NCI-H1092 (cell line): ENCODE measurements at places on chromosomes 16 and 17.

DNA sequence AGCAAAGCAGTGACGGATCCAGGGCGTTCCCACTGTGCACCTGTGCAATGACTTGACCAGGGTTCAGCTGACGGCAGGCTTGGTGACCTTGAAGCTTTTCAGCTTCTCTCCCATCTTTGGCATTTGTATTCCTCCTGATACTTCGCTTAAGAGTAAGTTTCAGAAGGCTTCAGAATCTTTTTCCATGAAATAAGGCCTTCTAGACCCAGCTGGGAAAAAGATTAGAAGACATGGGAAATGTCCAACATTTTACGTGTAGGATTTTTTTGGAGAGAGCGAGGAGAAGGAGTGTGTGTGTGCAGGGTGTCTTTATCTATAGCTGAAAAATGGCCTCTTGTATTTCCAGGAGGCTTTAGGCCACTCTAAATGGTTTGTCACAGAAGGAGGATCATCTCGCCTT is 104.1 kb downstream of the BANP start:
- DNase-seq, result no peak

DNA sequence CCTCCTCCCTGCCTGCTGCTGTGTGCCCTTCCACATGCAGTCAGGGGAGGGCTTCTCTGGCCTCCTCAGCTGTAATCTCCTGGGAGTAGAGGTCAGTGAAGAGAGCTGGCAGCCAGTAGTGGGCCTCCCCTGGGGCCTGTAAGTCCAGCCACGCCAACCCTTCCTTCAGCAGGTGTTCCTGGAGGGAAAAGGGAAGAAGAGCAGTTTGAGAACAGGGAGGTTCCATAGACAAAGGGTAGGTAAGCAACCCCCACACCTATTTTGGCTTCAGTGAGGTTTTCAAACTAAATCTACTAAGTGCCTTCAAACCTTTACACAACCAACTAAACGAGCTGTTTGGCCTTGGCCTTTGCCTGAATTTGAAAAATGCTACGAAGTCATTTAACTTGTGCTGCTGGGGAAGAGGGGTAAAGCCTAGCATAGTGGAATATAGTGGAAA is 14.2 kb downstream of the SNF8 start:
- DNase-seq, result no peak

GRCh38 chr17:73549841-73550430 is 94.3 kb downstream of the SDK2 start:
- DNase-seq, result no peak

- no peak for DNase-seq
Observed at GRCh38 chr17:17080781-17081180, 38.5 kb downstream of the MPRIP start.

GRCh38 chr16:65309354-65309753 is 187.5 kb upstream of the CDH11 start:
- no peak for DNase-seq

- DNase-seq, result no peak
Observed at GRCh38 chr17:48759288-48759687, 30.7 kb upstream of the HOXB13 start.

GRCh38 chr17:40487371-40488020 is 13.9 kb downstream of the TNS4 start:
- DNase-seq, result no peak

GRCh38 chr17:72075995-72076677 is 44.7 kb upstream of the SOX9 start:
- no peak for DNase-seq

GRCh38 chr16:8764525-8765250 is 32.8 kb downstream of the TMEM186 start:
- DNase-seq, result no peak

DNA sequence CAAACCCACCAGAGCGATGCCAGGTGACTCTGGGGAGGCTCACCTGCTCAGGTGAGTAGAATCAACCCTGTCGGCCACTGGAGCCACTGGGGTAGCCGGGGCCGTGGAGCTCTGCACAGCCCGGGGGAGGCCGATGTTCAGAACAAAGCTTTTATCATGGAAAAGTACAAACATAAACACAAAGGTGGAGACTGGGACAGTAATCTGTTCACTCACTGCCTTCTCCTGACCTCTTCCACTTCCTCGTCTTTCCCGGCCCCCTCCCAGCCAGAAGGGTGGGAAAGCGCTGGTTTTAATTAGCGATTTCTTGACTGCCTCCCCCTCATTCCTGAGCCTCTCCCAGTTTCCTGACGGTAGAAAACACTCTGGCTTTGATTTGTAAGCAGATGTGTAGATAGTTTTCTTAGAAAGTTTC is 9.8 kb upstream of the TEX19 start:
- no peak for DNase-seq

DNA sequence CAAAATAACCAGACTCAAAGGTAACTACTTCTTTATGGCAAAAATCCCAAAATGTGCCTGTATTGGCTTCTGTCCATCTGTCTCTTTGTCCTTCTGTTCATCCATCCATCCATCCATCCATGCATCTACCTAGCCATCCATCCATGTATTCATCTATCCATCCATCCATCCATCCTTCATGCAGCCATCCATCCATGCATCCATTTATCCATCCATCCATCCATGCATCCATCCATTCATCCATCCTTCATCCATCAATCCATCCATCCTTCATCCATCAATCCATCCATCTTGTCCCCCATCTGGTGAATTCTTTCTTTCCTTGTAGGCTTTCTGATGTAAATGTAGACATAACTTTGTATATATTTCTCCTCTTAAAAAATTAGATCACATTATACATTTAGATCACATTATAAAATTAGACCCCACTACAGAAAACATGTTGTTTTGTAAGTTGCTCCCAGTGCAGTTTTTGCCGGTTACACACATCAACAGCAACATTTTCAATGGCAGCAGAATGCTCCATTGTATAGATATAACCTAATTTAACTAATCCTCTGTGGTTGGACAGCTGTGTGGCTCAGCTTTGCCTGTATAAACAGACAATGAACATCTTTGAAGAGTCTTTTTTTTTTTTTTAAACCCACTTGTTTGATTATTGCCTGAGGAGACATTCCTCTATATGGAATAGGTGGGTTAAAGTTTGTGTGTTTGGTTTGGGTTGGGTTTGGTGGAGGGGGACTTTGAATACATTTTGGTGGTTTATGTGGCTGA is 72.0 kb downstream of the MSI2 start:
- no peak for DNase-seq

DNA sequence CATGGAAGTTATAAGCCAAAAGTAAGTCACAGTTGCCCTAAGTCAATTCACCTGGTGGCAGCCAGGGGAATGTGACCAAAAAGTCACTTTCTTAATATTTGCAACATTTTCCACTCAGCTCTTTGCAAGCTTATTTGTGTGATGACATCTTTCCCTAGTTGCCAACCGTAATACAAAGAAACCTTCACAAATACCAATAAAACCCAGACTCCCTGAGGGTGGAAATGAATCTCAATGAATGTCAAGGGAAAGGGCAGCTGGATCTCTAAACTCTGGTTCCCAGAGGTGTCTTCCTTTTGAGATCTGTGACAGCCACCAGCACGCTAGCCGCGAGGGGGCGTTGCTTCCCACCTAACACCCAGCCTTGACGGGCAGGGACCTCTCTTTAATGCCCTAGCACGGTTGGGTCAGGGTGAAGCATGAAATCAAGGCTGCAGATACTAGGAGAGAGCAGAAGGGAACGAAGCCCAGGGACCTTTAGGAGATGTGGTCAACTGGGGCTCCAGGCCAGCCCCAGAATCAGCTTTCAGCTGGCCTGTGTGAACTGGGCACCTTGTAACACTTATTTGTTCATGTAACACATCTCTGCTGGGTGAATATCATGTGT is 82.2 kb downstream of the CMC2 start:
- DNase-seq, result no peak

DNA sequence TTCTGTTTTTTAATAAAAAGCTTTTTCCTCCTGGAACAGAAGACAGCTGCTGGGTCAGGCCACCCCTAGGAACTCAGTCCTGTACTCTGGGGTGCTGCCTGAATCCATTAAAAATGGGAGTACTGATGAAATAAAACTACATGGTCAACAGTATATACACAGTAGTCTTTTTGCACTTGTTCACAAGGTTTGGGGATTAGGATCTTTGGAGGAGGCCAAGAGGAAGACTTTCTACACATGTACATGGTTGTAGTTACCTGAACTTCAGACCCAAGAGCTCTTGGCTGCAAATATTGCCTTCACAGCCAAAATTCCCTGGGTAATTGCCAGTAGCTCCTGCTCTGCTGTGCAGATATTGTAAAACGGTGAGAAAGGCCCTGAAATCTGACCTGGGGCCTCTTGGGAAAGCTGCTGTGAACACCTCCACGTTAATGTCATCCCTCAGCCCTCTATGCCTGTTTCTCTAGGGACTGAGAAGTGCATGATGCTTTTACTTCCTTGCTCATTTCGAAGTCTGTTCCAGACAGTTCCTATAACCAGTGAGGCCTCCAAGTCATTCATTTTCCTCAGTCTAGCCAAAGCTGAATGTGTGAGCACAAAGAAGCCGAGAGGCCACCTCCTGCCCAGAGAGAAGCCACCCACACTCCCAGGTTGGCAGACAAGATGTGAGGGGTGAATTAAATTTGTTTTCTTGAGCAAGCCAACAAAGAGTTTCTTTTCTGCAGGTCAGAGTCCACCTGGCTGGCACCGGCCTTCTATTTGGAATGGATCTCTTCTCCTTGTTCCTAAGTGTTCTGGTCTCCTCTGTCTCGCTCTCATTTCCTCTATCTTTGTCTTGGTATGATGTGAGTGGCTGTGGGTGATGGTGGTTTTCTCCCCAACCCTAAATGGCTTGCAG is 15.9 kb downstream of the ANKRD40 start:
- DNase-seq, result no peak

DNA sequence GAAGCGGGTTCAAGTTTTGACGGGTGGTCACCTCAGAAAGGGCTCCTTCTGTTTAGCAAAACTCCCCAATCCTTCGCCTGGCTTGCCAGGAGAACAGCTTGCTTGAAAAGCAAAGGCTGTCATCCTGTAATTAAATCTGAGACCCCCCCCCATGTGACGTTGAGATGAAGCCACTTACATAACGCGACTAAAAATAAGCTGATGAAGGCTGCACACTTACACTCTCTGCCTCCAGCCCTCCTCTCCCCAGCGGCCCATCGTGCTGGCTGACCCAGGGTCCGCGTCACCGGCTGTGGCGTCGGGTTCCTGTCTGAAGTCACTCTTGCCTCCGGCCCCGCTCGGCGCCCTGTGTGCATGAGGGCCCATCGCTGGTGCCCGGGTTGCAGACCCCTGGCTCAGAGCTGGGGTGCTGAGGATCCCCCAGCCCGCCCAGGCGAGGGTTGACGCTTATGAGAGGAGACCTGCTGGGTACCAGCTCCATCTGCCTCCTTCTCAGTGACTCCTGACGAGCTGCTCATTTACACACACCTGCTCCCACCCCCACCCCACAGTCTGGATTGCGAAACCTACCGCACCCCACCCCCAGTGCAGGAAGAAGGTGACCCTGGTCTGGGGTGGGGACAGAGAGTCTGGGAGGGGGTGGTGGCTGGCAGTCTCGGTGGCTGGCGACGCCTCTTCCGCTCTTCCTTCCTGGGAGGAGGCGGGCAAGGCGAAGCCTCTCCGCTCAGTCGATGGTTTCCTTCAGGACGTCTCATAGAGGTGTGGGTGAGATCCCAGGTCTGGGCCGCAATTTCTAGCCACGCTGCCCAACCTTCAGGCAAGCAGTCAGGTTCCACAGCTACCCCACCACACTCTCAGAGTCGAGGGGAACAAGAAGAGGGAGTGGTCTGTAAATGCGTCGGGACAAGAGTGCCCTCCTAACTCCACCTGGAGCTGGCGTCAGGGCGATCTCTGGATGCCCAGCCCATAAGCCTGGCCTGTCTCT is 3.1 kb upstream of the BAIAP2 start:
- no peak for DNase-seq

DNA sequence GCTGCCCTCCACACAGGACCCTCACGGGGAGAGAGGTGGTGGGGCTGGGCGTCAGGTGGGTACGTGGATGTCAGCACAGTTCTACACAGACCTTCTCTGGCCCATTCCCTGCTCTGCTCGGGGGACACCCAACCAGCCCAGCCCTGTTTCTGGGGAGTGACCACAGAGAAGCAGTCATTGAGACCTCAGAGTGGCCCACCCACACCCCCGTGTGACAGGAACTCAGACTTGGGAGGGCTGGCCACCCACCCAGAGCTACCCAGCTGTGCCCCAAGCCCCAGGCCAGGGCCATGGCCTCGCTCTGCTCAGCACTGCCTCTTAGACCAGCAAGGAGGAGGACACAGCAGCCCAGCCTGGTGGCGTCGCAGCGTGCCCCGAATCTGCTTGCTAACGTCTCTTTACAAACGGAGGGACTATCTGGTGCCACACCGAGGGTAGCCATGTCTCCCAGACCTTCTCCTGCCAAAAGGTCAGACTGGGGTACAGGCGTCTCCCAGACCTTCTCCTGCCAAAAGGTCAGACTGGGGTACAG is 77.7 kb downstream of the KLHDC4 start:
- DNase-seq, result no peak

GRCh38 chr17:49777563-49777962 is 10.9 kb upstream of the KAT7 start:
- DNase-seq, result no peak

DNA sequence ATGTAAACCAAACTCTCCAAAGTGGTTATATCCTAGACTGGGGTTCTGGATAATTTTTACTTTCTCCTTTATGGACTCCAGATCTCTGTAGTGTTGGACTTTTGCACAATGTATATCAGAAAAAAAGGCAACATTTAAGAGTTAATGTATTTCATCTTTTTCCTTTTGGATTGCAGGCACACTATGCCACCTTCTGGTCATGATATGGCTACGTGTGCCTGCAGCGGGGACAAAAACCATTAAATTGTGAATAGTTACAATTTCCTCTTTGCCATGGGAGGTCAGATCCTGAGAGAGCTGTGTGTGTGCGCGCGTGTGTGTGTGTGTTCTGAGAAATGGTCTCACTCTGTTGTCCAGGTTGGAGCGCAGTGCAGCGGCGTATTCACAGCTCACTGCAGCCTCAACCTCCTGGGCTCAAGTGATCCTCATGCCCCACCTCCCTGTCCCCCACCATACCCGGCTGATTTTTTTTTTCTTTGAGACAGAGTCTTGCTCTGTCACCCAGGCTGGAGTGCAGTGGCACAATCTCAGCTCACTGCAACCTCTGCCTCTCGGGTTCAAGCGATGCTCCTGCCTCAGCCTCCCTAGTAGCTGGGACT is 4.3 kb upstream of the SGF29 start:
- DNase-seq, result no peak

DNA sequence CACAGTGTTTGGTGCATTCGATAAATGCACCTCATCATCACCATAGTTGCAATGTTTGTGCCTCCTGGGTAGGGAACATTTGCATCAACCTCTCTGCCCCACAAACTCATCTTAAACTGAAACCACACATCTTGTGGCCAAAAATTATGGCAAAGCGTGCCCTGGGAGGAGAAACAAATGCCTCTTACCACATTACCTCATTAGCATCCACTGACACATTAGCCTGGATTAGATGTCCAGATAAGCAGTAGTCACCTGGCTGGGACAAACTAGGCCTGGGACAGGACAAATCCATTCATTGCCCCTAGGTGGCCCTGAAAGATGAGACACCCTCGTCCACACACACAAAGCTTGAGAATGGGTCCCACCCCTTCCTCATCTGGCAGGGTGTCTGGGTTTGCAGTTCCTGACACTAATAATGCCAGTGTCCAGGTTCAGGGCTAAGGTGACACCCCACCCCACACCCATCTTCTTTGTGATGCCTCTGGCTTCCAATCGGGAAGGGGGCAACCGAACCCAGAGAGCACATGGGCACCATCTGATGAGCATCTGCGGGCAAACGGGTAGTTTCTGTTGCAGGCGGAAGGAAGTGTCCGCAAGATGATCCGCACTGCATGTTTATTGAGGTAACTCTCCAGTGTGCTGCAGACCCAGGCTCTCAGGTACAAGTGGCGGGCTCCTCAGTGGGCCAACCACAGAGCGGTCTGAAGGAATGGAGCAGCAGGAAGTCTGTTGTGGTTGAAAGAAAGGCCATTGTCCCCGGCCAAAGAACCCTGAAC is 8.6 kb downstream of the XYLT1 start:
- no peak for DNase-seq
